ENCODE measurements at places on chromosomes 12 and 14.
A peak's percentile ranks its signal among the peaks of the same experiment; 100 is the strongest.

DNA sequence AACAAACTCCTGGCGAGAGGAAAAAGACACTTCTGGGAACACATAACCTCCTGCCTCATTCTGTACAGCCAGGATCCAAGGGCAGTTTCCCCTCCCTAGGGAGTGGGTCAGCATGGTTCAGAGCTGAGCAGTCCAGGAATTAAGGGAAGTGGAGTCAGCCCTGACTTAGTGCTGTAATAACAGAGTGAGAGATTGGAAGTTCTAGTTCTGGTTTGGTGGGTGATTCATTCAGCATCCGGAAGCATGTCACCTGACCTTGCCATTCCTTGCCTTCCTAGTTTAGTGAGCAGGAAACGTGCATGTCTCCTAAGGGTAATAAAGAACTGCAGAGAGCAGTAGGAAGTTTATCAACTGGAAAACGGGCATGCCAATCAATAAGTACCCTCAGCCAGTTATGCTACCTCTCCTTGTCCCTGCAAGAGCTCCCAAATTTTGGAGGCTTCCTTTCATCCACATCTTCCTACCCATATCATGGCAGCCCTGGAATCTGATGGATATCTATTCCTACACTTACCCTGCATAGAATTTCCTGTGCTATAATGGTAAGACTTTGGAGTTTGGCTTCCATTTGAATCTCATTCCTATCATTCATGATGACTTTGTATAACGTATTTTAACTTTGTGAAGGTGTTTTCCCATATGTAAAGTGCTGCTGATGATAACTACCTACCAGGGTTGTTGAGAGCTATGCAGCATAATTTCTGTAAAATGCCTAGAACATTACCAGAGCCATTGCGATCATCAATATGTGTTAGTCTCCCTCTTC is 28.5 kb upstream of the MAGOHB start:
- no peak for DNase-seq

DNA sequence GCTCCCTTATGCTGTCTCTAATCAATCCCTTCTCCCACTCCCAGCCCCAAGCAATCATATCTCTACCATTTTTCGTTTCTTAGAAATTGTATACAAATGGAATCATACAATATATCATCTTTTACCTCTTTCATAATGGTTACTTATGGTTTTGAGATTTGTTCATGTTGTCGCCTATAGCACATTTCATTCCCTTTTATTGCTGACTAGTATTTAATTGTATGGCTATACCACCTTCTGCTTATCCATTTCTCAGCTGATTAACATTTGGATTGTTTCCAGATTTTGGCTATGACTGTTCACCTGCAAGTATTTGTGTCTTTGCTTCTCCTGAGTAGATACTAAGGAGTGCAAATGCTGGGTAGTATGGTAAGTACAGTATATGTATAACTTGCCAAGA is 36.7 kb upstream of the GRIN2B start:
- DNase-seq, result no peak

DNA sequence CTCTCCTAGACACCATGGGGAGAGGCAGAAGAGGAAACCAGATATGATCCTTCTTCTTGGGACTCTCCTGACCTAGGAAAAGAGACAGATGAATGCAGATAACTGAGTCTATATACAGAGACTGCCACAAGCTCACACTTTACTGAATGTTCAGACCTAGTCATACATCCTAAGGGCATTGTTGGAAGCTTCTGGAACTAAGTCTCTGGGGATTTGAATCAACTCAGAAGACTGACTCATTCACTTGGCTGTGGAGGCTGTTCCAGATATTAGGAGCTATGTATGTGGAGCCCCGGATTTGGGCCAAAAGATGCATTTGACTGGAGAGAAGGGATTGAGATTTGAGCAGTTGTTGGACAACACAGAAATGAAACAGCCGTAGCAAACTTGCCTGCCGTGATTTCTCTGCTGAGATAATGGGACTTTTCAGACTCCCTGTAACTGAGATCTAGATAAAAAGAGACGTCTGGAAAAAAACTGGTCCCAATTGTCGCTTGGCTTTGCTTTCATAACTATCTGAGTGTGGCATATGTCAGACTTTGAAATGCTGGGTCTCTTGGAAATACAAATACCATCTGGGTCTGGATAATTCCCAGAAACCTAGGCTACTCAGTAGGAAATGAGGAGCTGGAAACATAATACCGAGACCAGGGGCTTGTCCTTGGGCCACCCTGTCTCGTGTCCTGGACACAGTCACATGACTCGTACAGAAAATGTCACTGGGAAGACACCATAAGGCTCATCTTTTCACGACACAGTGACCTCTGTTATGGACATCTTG is 396.8 kb downstream of the NUAK1 start:
- DNase-seq, result no peak

- DNase-seq, result no peak
Observed at GRCh38 chr14:24129410-24129998, 955 bp upstream of the FITM1 start.

DNA sequence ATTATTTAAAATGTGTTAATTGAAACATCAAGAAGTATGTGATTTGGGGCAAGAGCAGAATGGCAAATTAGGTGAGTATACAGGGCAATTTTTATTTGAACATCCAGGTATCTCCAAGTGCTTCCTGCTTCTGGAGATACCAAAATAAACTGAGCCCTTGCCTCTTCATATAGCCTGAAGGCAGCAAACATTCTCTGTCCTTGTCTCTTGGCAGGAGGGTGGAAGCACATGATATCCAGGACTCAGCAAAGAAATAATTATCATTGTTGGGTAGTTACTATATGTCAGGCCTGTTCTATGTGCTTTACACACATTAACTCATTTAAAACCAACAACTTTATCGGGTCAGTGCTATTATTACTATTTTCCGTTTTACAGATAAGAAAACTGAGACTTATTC is 12.5 kb downstream of the LIN7A start:
- DNase-seq, result no peak

DNA sequence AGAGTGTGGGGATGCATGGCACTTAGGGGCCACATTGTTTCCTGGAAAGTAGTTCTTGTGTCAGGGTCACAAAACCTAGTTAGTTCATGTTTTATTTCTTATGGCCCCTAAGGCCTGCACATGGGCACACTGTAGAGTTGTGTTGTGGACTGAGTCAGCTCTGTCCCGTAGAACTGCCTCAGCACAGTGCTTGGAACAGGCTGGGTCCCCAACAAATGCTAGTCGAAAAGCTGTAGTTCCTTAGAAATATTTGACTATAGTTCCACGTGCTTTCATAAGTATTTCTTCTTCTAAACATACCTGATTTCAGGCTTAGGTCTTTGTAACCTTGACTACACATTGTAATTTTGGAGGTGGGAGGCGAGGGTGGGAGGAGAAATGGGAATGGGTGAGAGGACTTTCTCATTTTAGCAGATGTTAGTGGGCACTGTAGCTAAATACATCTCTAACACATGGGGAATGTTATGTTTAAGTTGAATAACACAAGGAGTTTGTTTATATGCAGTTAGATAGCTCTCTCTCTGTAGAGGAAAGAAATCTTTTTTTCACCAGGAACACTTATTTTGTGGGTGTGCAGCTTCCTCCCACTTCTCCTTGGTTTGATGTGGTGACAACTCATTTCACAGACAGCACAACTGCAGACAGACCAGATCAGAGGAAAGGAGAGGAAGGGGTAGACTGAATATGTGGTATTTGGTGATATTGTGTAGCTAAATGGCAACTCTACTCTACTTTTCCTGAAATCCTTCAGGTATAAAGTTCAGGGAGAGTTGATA is 39.5 kb upstream of the DACT1 start:
- no peak for DNase-seq

DNA sequence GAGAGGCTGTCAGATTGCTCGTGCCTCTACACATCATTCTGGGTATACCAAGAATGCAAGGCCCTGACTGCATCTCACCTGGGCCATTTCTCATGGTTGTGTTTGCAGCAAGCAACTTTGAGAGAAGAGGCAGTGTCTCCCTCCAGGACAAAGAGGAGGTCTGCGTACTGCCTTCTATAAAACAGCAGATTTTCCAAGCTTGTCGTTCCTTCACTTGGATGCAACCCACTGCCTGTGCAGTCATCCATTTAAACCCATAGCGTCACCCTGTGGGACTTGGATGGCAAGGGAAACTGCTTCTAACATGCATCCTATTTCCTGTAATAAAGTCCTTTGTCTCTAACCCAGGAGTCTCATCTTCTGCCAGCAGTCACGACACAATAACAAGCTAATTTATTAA is 1.3 kb downstream of the POMT2 start:
- no peak for DNase-seq

GRCh38 chr14:51188566-51189185 is 51.4 kb upstream of the TMX1 start:
- no peak for DNase-seq

- DNase-seq, result no peak
Observed at GRCh38 chr12:67068761-67069450, 200.3 kb upstream of the CAND1 start.

DNA sequence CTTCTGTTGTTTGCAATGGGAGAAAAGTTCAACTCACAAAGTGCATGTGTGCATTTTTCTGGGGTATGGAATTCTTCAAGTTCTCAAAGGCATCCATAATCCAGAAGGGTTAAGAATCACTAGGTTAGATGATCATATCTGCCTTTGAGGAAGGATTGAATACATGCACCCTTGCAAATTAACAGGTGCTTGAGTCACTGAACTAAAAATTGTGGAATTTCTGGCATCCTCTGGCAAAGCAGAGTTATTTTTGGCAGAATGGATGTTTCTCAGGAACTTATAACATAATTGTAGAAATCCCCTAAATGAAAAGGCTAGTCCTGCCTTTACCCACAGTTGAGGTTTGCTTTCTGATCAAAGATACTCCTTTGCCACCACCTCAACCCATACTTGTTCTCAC is 136.5 kb upstream of the DYRK2 start:
- no peak for DNase-seq

DNA sequence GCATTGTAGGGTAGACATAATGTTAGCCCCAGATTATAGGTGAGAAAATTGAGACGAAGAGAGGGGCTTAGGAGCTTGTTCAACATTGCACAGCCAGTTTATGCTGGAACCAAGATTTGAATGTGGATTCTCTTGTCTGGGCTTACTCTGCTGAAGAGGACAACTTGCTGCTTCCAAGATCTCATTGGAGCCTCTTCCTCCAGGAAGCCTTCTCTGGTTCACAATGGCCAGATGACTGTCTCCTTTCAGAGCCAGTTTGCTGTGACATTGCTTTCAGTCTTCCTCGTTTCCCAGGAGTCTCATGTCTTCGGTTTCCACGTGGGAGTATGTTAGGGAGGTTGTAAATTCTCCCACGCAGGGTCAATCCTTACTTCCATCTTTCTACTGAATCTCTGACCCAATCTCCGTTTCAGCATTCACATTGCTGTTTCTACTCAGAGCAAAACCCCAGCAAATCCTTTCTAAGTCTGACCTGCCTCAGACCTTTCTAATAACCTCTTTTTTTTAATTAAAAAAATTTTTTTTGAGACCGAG is 62.2 kb upstream of the LHX5 start:
- DNase-seq, result peak; percentile 19

DNA sequence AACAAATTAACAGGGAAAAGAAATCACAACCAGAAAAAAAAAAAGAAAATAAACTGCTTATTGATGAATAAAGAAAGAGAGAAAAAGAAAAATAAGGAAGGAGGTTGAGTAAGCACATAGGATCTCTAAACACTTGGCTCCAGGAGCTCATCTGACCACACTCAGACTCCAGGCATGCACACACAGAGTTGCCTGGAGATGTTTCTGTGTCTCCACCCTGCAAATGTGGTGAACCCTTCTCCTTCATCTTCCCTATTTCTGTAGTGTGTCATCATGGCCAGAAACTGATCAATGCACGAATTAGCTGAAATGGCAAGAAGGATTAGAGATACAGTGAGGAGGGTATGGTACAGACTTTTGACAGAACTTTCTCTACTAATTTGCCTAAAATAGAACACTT is 20.2 kb downstream of the OR4N2 start:
- no peak for DNase-seq

DNA sequence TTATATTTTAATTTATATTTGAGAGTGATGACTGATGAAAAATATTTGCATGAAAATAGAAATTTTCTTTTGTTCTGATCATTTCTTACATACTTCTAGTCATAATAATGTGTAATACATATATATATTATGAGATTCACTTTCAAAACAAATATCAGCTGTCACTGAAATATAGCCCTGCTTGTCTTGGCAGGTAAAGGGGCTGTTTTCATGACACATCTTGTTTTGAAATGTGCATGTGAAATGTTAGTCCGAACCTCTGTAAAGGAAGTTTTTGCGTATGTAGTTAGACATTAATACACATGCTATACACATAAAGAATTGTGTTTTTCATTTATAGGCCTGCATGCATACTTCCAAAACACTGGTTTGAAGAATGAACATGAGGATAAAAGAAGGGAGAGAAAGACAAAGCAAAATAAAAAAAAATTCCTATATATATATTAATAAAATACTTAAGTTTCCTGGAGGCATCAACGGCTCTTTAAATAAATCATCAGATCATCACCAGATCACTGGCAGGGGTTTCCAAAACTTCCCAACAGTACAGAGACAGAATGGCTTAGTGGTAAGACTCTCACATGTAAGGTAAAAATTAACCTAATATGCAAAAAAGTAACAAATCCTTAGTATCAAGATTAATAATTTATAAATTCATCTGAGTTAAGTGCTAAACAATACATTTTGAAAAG is 60.1 kb downstream of the SEL1L start:
- no peak for DNase-seq

- no peak for DNase-seq
Observed at GRCh38 chr14:59422069-59422881, 42.9 kb downstream of the GPR135 start.

- no peak for DNase-seq
Observed at GRCh38 chr12:79655036-79655435, 35.7 kb downstream of the PAWR start.

DNA sequence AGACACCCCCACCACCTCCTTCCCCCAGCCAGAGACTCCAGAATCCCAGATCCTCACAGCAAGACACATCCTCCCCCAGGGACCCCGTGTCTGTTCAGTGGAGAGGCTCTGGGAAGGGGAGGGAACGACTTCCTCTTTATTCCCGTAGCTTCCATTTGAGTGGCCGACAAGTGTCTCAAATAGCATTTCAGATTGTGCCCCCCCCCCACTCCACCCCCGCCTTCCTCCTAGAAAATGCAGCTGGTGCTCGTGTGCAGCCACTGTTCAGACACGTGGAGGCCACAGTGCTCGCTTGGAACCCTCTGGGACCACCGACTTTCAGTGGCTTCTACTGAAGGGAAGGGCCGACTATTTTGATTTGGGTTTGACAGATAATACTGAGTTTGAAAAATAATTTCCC is 14.3 kb downstream of the PPP2R5C start:
- no peak for DNase-seq

DNA sequence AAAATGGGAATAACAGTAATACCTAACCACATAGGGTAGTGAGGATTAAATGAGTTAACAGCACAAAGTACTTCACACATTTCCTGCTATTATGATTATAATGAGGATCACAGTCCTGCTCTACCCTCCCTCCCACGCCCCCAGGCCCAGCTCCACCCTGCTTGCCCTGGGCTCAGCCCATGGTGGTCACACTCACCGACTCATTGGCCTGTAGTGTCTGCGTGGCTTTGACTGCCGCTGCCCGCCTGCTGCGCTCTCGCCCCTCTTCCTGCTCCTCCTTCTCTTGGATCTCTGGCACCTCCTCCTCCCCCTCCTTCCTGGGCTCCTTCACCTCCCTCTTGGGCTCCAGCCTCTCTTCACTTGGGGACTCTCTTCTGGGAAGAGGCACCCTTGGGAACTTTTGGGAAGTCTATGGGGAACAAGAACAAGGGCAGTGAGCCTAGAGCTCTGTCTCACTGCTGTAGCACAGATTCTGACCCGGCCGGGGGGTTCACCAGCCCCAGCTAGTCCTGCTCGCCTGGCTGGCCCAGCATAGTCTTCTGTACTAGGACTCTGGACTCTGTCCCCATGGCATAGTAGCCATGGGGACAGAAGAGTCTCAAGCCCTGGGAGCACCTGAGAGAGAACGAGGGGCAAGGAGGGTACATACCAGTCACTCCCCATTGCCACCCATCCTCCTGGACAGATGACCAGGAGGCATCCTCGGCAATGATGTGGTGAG is 7.1 kb upstream of the PNMA1 start:
- DNase-seq, result no peak

Measured in right renal cortex interstitium (tissue), 3 donors.